ENCODE measurements at places on chromosomes 7 and 10.

- DNase-seq = no peak
These were observed 274.8 kb upstream of the NRG3 start for GRCh38 chr10:81600185-81600584.

- DNase-seq = no peak
These were observed 54.0 kb upstream of the TMEM229A start for GRCh38 chr7:124086843-124087242.

DNA sequence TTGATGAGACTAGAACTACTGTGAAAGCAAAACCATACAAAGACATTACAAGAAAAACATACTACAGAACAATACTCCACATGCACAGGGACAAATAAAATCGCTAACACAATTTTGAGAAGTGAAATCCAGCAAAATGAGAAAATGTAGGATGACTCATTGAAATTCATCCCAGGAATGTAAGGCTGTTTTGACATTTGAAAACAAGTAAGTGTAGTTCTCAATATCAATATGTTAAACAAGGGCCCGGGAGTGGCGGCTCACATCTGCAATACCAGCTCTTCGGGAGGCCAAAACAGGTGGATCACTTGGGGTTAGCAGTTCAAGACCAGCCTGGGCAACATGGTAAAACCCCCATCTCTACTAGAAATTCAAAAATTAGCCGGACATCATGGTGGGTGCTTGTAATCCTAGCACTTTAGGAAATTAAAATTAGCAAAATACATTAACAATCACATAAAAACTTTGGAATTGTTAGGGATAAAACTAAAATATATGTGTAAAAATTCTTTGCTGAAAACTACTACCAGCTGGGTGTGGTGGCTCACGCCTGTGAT lies 113.7 kb upstream of the ADARB2 start:
- no peak for DNase-seq

DNA sequence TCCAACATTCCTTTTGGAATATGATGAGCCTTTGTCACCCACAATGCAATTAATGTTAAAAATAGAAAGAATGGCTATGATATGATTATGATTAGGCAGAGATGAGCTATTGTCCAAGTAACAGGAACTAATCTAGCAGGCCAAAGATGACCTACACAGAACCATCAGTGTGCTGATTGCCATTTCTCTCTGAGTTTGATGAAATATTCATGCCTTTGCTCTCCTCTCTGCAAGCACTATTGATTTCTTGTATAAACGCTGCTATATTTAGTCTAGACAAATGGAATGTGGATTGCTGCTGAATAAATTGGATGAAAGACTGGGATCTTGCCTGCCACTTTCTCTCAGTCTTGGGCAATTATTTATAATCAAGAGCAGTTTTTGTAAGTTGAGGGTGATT lies 85.4 kb downstream of the HDAC9 start:
- no peak for DNase-seq

- no peak for DNase-seq
These were observed 57.2 kb downstream of the TFEC start for GRCh38 chr7:115973406-115973805.

GRCh38 chr10:17805921-17806577 lies 3.1 kb upstream of the MRC1 start:
- DNase-seq = peak; percentile 86

GRCh38 chr10:103455235-103455634 lies 3.1 kb upstream of the CALHM2 start:
- DNase-seq = no peak

DNA sequence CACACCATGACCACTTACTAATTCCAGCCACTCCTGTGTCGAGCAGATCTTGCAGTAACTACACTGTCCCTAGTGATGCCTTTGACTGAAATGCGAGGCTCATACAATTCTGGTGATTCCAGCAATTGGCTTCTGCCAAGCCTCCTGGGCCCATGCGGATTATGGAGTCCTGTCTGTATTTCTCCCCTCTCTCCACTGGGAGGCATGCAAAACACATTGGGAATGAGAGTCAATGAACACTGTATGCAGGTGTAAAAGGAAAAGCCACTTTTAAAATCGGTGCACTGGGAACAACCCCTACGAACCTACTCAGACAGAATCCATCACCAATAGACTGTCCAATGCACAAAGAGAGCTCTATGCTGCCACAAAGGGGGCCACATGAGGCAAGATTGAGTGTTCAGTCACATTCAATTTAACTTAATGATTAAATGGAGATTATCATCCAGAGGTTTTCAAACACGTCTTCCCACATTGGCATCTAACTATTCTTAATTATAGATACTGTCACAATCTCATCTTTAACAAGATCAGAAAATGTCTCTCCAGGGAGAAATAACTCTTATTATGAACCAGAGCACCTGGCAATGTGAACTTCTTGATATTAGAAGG lies 550.6 kb downstream of the GLRX3 start:
- DNase-seq = peak; percentile 8

DNA sequence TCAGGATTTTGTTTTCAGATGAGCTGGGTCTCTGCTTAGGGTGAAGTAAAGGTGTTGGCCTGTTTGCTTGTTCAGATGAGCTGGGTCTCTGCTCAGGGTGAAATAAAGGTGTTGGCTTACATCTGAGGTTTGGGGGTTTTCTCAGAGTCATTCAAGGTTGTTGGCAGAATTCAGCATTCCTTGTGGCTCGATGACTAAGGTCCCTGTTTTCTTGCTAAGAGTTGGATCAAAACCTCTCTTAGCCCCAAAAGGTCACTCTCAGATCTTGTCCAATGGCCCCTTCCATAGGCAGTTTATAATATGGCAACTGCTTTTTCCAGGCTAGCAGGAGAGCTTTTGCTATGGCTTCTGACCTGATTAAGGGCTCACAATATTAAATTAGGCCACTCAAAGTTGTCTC lies 106.6 kb downstream of the ADAM22 start:
- DNase-seq = no peak

DNA sequence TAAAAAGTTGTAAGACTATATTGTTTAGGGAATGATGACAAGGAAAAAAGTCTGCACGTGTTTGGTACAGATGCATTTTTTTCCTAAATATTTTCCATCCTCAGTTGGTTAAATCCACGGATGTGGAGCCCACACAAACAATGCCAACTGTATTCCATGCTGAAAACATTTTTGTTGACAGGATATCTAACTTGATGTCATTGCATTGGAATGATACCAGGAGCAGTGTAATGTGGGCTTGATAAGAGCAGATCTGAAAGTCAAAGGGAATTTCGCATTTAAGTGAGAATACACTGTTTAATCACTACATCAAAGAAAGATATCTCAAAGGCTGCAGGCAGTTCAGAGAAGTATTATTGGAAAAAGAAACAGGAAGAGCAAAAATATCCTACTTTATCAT lies 49.5 kb upstream of the TMEM140 start:
- DNase-seq = no peak

GRCh38 chr10:52488606-52489485 lies 174.8 kb downstream of the DKK1 start:
- peak; percentile 74 for DNase-seq

- DNase-seq = no peak
These were observed 144.8 kb upstream of the TCF7L2 start for GRCh38 chr10:112805254-112805590.

DNA sequence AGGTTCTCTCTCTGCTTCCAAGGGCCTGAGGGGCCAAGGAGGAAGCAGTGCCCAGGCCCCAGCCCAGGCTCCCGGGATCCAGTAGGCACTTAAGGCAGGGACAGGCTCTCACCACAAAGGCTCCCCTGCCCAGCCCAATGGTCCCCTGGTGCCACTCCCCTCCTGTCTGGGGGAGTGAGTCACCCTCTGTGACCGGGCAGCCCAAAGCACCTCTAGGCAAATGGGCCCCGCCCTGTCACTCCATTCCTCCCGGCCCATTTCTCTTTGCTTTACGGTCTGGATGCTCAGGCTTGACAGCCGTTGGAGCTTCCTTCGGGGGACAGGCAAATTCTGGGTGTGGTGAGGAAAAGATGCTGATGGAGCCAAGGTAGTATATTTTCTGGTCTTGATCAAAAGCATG lies at the start of gene CALHM3:
CALHM3 (minus strand) TSS at position 106 of the 400 bp plus-strand sequence. CDS start 208 bp downstream, outside the sequence.
- no peak for DNase-seq

- no peak for DNase-seq
These were observed 84.6 kb upstream of the FAM3C start for GRCh38 chr7:121480566-121481335.

- no peak for DNase-seq
These were observed 124.5 kb upstream of the GDF10 start for GRCh38 chr10:47175181-47176123.

GRCh38 chr10:3782451-3783315 lies 2.3 kb downstream of the KLF6 start:
- DNase-seq = peak; percentile 90

GRCh38 chr10:24857031-24857725 lies 95.2 kb downstream of the PRTFDC1 start:
- no peak for DNase-seq

DNA sequence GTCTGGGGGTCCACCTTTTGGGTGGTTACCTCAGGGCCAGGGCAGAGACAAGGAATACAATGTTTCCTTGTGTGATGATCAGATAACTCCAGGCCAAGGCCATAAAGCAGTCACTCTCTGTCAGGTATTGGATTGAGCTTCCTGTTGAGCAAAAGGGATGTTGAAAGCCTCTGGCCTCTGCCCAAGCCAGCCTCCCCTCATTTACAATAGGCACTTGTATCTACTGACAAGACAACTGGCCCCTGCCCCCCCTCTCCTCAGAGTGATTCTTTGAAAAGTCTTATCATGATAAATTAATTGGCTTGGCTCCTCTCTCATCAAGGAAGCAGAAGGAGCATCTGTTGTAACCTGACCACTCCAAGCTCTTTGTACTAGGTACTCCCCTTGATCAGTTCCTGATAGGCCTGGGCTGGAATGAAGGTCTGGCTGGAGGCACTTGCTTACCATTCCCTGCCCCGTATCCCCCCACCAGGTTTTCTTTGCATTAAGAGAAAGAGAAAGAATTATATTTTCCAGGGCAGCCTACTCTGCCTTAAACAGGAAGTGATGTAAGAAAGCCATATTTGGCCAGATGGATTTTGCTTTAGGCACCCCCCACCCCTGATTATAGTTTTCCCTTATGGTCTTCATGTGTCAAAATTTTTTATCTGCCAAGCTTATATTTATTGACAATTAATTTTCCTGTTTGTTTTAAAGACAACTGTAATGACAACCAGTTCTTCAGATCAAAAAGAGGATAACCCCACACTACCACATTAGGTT lies 42.1 kb upstream of the HPS1 start:
- peak; percentile 37 for DNase-seq
